Caki2 (cell line): ENCODE measurements at places on chromosomes 13 and 19.

DNA sequence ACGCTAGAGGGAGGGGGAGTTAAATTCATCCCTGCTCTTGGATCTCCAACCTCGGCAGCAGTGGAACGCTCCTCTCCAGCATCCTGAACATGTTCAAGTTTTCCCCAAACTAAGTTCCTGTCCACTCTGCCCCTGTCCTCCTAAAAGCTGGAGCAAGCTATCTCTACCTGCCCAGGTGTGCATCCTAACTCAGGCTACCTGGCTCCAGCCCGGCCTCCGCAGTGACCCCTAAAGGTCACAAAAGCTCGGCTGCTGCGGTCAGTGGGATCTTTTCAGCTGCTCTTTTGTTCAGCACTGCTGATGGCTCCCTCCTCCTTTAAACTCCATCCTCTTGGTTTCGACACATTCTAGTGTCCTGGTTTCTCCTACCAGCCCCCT is 1.4 kb downstream of the DCUN1D2 start:
- DNase-seq, result no peak

GRCh38 chr19:58079792-58080191 is 18.2 kb downstream of the ZSCAN18 start:
- no peak for DNase-seq

DNA sequence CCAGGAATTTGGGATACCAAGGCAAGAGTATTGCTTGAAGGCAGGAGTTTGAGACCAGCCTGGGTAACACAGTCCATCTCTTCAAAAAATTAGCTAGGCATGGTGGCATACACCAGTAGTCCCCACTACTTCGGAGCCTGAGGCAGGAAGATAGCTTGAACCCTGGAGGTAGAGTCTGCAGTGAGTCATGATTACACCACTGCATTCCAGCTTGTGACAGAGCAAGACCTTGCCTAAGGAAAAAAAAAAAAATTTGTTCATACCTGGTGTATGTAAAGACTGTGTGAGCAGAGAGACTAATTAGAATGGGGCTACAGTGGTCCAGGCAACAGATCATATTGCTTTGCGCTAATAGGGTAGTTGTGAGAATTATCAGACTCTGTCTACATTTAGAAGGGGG is 778.3 kb upstream of the PCDH20 start:
- no peak for DNase-seq

GRCh38 chr13:100789025-100789424 is 114.4 kb upstream of the TMTC4 start:
- DNase-seq, result no peak

DNA sequence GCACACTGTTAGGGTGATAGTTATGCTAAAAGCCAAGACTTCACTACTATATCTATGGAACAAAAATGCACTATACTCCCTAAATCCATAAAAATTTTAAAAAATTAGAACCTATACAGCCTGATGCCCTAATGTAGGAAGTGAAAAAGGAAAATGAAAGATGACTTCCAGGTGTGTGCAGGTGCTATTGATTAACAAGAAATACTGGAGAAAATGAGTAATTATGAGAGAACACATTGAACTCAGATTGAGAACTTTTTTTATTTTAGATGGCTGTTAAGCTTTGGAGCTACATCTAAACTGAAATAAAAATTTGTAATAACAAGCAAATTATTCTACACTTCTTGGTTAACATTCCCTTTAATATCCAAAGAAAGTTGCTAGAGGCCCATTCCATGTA is 1015.7 kb downstream of the PCDH9 start:
- DNase-seq, result no peak

GRCh38 chr19:38664503-38665211 is 17.2 kb downstream of the ACTN4 start:
- DNase-seq, result no peak

GRCh38 chr19:39515551-39516191 is 732 bp downstream of the SELENOV start:
- no peak for DNase-seq

GRCh38 chr13:110802260-110802659 is 88.8 kb downstream of the ING1 start:
- DNase-seq, result no peak

DNA sequence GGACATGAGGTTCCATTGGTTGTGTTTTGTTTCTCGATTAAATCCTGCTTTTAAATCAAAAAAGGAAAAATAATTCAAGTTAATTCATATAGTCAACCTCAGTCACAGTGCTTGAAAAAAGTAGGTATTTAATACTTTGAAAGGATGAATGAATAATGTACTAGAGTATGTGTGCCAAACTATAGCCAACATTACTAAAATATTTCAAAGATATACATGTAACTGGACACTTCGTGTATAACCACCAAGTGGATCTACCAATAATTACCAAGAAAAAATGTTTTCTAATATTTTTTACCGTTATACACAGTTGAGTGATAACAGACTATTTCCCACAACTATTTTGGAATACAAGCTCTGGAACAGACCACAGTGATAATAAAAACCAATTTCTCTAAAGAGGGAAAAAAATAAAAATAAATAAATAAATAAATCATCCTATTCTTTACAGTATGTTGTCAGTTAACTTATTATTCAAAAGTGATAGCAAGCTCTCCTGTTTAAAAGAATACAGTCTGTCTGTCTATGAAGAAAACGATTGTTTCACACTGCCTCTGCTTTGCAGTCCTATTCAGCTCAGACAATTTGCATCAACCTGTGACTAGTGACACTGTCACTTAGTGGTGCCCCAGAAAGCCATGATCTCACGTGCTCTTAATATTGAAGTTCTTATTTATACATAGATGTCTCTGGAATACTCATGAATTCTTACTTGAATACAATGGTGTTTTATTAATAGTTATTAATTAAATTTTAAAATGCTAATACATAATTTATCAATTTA is 58.2 kb downstream of the UBL3 start:
- DNase-seq, result no peak
